Thyroid gland (tissue), 4 donors: ENCODE measurements at places on chromosomes 13 and 19. TPM values are rescaled to one million over a fixed set of nuclear protein-coding genes. Genes with fewer than 3 reads are reported as not detected.

NANOS3 gene
- not detected for total RNA-seq

GRCh38 chr19:51830274-51830673 lies 35.3 kb downstream of the FPR3 start:
- H3K36me3 ChIP-seq: no peaks in the 10 kb centered on the region
- no peak for DNase-seq
- H3K27ac ChIP-seq: no peak overlapping the region

GIPC3 gene
- total RNA-seq: 0.94 TPM

- no peak for DNase-seq
- no peak overlapping the region for H3K27ac ChIP-seq
- H3K36me3 ChIP-seq: no peaks in the 10 kb centered on the region
- no peak overlapping the region for H3K4me3 ChIP-seq
Measured at GRCh38 chr19:55133639-55134444, 15.2 kb downstream of the TNNT1 start.

- peak; percentile 54 for DNase-seq
- no peak overlapping the region for H3K27ac ChIP-seq
- H3K36me3 ChIP-seq: peaks cover 19% of the 10 kb centered on the region
- H3K4me1 ChIP-seq: peaks cover 25% of the 10 kb centered on the region
Measured at GRCh38 chr19:38209671-38210457, 14.2 kb downstream of the DPF1 start.

DIRAS1 gene
- total RNA-seq: 0.29 TPM

EXOC3L2 gene
- total RNA-seq: 15.0 TPM

DNA sequence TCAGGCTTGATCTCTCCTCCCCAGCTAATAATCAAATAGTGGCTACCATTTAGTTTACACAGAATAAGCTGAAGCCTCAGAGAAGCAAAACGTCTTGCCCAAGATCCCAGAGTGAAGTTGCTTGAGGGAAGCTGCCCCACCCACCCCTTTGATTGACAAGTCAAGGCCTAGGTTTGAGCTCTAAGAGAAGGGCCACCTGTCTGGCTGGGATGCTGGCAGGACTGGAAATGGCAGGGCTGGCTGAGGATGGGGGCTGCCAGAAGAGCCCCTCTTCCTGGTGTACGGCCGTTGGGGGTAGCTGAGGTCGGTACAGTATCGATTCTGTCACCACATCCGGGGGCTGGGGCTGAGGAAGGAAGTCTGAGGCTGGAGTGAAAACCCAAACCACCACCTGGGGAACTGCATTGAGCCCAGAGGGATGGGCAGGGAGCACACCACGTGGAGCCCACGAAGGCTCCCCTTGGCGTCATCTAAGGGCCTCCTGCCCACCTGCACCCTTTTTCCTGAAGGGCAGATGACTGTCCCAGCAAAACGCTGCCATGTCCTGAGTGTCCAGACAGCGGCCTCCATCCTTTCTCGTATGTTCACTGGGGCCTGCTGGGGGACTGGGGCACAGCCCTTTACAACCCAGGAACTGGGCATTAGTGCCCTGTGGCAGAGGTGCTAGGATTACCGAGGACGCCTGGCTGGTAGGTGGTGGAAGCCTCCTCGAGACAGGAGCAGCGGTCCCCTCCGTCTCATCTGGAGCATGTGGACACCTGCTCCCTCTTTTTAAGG lies 1.4 kb upstream of the PRKD2 start:
- no peak overlapping the region for H3K4me3 ChIP-seq
- peaks cover 27% of the 10 kb centered on the region for H3K4me1 ChIP-seq
- H3K27ac ChIP-seq: peak overlapping the region; percentile 98
- peaks cover 29% of the 10 kb centered on the region for H3K36me3 ChIP-seq

MIR17HG gene
- 4.1 TPM for total RNA-seq

- no peaks in the 10 kb centered on the region for H3K27me3 ChIP-seq
- DNase-seq: peak; percentile 71
- H3K27ac ChIP-seq: no peak within 1 kb of the TSS
- no peaks in the 10 kb centered on the region for H3K4me1 ChIP-seq
- H3K36me3 ChIP-seq: no peaks in the 10 kb centered on the region
- H3K4me3 ChIP-seq: peak within 1 kb of the TSS; percentile 48
Measured at GRCh38 chr19:56840451-56841192, at the start of the genes PEG3 and ZIM2. PEG3 (minus strand) TSS chr19:56840726; CDS start chr19:56824655, 16,071 bp downstream. ZIM2 (minus strand) TSS chr19:56840726; CDS start chr19:56824277, 16,449 bp downstream.

CEACAM16 gene
- total RNA-seq: not detected

CHMP2A gene
- 123 TPM for total RNA-seq

DNA sequence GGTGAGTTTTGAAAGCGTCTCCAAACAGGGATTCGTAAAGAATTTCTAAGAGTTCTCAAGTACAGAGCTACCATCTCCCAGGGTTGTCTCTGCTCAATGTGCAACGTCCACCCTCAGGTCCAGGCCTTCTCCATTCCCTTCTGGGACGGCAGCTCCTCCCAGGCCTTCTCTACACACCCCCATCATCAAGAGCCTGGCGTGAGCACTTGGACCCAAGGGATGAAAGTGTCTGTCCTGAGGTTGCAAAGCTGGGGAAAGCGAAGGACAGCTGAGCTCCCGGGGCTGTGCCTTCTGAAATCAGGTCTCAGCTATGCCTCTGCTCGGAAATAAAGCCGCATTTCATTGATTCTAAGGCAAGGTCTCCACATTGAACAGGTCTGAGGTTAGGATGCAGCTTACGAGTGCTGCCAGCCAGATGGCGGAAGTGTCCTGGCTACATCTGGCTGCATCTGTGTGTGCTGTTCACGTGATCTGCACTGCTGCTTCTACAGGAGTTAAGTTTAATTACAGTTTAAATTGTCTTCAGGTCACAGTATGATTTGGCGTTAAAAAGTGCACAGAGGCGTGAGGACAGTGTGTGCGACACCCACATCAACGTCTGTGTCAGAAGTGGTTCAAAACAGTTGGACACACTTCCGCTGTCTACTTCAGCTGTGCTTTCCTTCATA lies 27.0 kb upstream of the MIER2 start:
- no peaks in the 10 kb centered on the region for H3K4me1 ChIP-seq
- no peak for DNase-seq
- no peaks in the 10 kb centered on the region for H3K36me3 ChIP-seq
- no peaks in the 10 kb centered on the region for H3K27me3 ChIP-seq
- H3K4me3 ChIP-seq: no peak overlapping the region
- H3K27ac ChIP-seq: no peak overlapping the region

SHANK1 gene
- total RNA-seq: 0.10 TPM

GRCh38 chr13:29457299-29457698 lies 138.2 kb downstream of the SLC7A1 start:
- no peak for DNase-seq
- H3K27me3 ChIP-seq: no peaks in the 10 kb centered on the region
- H3K4me3 ChIP-seq: no peak overlapping the region
- H3K4me1 ChIP-seq: no peaks in the 10 kb centered on the region
- H3K27ac ChIP-seq: no peak overlapping the region
- H3K36me3 ChIP-seq: no peaks in the 10 kb centered on the region

DNA sequence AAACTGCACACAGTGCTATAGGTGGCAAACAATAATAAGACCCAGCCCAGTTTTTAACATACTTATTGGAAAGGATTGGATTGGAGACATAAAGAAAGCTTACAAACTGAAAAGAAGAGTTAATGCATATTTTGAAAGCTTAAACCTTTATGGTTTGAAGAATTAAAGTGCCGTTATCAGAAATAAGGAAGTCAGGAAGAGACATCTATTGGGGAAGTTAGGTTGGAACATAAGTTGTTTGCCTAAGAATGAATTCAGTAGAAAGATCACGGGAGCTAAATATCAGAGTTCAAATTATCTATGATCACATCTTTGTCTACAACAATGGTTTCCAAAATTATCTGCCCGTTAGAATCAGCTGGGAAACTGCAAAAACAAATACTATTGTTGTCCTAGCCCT lies 767.9 kb downstream of the PCDH9 start:
- H3K4me1 ChIP-seq: no peaks in the 10 kb centered on the region
- H3K27ac ChIP-seq: no peak overlapping the region
- H3K27me3 ChIP-seq: no peaks in the 10 kb centered on the region
- H3K4me3 ChIP-seq: no peak overlapping the region
- no peaks in the 10 kb centered on the region for H3K36me3 ChIP-seq

GRCh38 chr13:101570410-101570809 lies 117.9 kb downstream of the ITGBL1 start:
- no peaks in the 10 kb centered on the region for H3K27me3 ChIP-seq
- H3K27ac ChIP-seq: no peak overlapping the region
- H3K4me3 ChIP-seq: no peak overlapping the region
- peaks cover 8% of the 10 kb centered on the region for H3K4me1 ChIP-seq
- no peak for DNase-seq

- H3K4me3 ChIP-seq: no peak overlapping the region
- no peak overlapping the region for H3K27ac ChIP-seq
- H3K4me1 ChIP-seq: peaks cover 38% of the 10 kb centered on the region
- H3K27me3 ChIP-seq: no peaks in the 10 kb centered on the region
Measured at GRCh38 chr19:38673030-38673429, 25.6 kb downstream of the ACTN4 start.

DNA sequence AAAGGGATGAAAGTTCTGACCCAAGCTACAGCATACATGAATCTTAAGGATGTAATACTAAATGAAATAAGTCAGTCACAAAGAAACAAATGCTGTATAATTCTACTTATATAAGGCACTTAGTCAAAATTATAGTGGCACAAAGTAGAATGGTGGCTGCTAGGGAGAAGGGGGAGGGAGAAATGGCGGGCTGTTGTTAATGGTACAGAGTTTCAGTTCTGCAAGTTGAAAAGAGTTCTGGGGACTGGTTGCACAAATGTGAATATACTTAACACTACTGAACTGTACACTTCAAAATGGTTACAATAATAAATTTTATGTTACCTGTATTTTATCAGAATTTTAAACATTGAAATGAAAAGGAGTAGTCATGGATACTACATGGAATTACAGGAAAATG lies 48.9 kb upstream of the CLDN10 start:
- no peaks in the 10 kb centered on the region for H3K4me1 ChIP-seq
- no peaks in the 10 kb centered on the region for H3K36me3 ChIP-seq
- DNase-seq: no peak
- no peaks in the 10 kb centered on the region for H3K27me3 ChIP-seq

- no peak overlapping the region for H3K27ac ChIP-seq
- peaks cover 3% of the 10 kb centered on the region for H3K27me3 ChIP-seq
- no peak overlapping the region for H3K4me3 ChIP-seq
- no peaks in the 10 kb centered on the region for H3K36me3 ChIP-seq
- DNase-seq: no peak
Measured at GRCh38 chr19:14775869-14776586, 2.3 kb downstream of the ADGRE2 start.

DNA sequence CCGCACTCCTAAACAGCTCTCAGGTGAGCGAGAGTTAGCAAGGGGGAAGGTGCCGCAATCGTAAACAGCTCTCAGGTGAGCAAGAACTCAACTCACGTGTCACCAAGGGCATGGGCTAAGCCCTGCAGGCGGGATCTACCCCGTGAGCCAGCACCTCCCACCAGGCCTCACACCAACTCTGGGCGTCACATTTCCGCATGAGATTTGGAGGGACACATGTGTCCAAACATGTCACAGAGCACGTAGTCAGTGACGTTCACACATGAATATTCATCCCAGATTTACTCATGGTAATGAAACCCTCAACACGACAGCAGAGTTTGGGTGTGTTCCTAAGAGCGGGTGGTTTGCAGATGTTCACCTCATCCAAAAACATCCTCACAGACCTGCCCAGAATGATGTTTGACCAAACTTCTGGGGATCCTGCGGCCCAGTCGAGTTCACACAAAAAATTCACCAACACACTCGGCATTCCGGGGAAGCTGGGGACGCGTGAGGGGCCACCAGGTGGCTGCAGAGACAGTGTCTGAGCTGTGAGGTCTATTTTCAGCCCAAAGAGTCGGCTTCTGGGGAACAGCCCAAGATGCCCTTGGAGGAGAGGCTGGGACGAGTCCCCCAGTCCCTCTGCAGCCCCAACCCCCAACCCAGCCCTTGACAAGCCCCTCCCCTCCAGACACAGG lies 19.6 kb downstream of the C2CD4C start:
- H3K27me3 ChIP-seq: no peaks in the 10 kb centered on the region
- H3K27ac ChIP-seq: no peak overlapping the region
- H3K4me3 ChIP-seq: no peak overlapping the region
- DNase-seq: no peak

- no peak for DNase-seq
- no peaks in the 10 kb centered on the region for H3K27me3 ChIP-seq
- no peaks in the 10 kb centered on the region for H3K4me1 ChIP-seq
- no peak overlapping the region for H3K27ac ChIP-seq
- no peak overlapping the region for H3K4me3 ChIP-seq
- H3K36me3 ChIP-seq: no peaks in the 10 kb centered on the region
Measured at GRCh38 chr13:75495938-75496337, 14.0 kb upstream of the TBC1D4 start.

- DNase-seq: no peak
- H3K4me3 ChIP-seq: no peak overlapping the region
- H3K27me3 ChIP-seq: no peaks in the 10 kb centered on the region
- peaks cover 18% of the 10 kb centered on the region for H3K4me1 ChIP-seq
Measured at GRCh38 chr13:40272776-40273139, 393.7 kb downstream of the FOXO1 start.

IFI30 gene
- total RNA-seq: 37.5 TPM

DNA sequence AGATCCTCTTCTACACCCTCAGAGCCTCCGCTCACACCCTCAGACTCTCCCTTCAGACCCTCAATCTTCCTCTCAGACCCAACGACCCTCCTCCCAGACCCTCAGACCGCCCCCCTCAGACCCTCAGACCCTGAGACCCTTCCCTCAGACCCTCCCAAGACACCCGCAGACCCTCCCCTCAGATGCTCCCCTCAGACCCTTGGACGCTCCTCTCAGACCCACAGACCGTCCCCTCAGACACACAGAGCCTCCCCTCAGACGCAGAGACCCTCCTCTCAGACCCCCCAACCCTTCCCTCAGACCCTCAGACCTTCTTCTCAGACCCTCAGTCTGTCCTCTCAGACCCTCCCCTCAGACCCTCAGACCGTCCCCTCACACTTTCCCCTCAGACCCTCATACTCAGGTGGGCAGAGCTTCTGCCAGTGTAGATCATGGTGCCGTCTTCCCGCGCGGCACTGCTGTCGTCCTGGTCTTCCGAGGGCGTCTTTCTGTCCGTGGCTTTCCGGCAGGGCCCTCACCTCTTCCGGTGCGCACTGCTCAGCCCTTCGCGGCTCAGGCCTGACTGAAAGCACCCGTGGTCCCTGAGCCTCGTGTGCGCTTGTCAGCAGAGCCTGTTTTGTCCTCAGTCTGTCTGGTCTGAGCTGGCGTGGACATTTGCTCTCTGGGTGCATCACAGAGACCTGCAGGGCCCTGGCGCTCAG lies 18.9 kb upstream of the TFDP1 start:
- no peak overlapping the region for H3K4me3 ChIP-seq
- no peaks in the 10 kb centered on the region for H3K36me3 ChIP-seq
- H3K27ac ChIP-seq: no peak overlapping the region
- no peak for DNase-seq
- no peaks in the 10 kb centered on the region for H3K27me3 ChIP-seq

COPE gene
- total RNA-seq: 192 TPM

DNA sequence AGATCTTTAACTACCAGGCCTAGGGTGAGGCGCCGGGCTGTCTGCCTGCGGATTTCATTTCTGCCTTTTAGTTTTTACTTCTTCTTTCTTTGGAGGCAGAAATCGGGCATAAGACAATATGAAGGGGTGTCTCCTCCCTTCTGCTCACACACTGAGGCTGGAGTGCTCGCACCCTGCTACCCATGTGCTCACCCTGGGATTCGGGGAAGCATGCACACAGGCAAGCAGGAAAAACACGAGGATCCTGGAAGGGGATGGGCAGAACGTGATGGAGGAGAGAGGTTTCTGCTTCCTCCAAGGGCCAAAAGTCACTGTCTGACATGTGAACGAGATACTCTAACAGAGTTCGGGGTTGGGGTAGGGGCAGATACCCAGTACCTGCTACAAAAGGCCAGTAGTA lies 28.4 kb downstream of the ZNF823 start:
- H3K27me3 ChIP-seq: no peaks in the 10 kb centered on the region
- H3K4me3 ChIP-seq: no peak overlapping the region
- no peaks in the 10 kb centered on the region for H3K4me1 ChIP-seq
- DNase-seq: no peak
- H3K27ac ChIP-seq: no peak overlapping the region
